ENCODE measurements at places on chromosomes 3 and 15. TPM values are rescaled to one million over a fixed set of nuclear protein-coding genes. Genes with fewer than 3 reads are reported as not detected.

The GPR27 gene
- 9.2 TPM for polyA plus RNA-seq

The NR1I2 gene
- 0.58 TPM for polyA plus RNA-seq

The CAMP gene
- polyA plus RNA-seq, result 0.39 TPM

The ADGRG7 gene
- polyA plus RNA-seq, result 0.10 TPM

The IL17RD gene
- polyA plus RNA-seq, result 54.7 TPM

The PLA2G4D gene
- polyA plus RNA-seq, result 0.09 TPM

The ZPLD1 gene
- 0.45 TPM for polyA plus RNA-seq

The TNNC1 gene
- 6.8 TPM for polyA plus RNA-seq

The GOLGA8J gene
- 0.69 TPM for polyA plus RNA-seq

The ALS2CL gene
- polyA plus RNA-seq, result 12.5 TPM

The C3orf20 gene
- 0.30 TPM for polyA plus RNA-seq

The CELF6 gene
- 4.4 TPM for polyA plus RNA-seq

The GAP43 gene
- polyA plus RNA-seq, result 0.87 TPM

The BFSP2 gene
- 0.10 TPM for polyA plus RNA-seq

The DLEC1 gene
- 0.54 TPM for polyA plus RNA-seq

The PIK3R4 gene
- 43.6 TPM for polyA plus RNA-seq

The ARPIN gene
- polyA plus RNA-seq, result 29.2 TPM

The FBXO45 gene
- 19.7 TPM for polyA plus RNA-seq

The CATSPER2 gene
- 4.3 TPM for polyA plus RNA-seq

The SCN11A gene
- polyA plus RNA-seq, result 0.80 TPM

The MINAR1 gene
- 1.4 TPM for polyA plus RNA-seq

The SPESP1 gene
- 6.4 TPM for polyA plus RNA-seq

The A4GNT gene
- polyA plus RNA-seq, result 0.78 TPM

The RPUSD3 gene
- 38.6 TPM for polyA plus RNA-seq
